ENCODE measurements at places on chromosomes 6 and 20.

- no peak for DNase-seq
These were observed 1.9 kb upstream of the ATP9A start for GRCh38 chr20:51769976-51770615.

DNA sequence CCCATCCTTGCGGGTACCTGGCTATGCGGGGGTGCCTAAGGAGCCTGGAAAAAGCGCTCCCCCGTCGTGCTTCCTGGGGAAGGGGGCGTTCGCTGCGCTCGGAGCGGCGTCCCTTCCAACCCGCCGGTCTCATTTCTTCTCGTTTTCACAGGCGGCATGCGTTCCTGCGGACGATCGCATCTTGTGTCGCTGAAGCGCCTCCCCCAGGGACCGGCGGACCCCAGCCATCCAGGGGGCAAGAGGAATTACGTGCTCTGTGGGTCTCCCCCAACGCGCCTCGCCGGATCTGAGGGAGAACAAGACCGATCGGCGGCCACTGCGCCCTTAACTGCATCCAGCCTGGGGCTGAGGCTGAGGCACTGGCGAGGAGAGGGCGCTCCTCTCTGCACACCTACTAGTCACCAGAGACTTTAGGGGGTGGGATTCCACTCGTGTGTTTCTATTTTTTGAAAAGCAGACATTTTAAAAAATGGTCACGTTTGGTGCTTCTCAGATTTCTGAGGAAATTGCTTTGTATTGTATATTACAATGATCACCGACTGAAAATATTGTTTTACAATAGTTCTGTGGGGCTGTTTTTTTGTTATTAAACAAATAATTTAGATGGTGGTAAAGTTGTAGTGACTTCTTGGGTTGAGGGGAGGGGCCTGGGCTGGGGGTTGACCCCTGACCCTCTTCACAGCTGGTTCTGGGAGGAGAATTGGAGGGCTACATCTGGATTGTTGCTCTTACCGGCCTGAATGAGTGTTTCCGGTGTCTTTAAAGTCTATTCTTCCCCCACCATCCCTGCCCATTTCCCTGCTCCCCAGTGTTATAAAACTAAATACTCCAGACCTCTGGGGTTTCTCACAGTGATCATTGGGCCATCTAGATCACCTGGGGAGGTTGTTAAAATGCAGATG, 1.1 kb downstream of the ID1 start:
- DNase-seq = no peak

DNA sequence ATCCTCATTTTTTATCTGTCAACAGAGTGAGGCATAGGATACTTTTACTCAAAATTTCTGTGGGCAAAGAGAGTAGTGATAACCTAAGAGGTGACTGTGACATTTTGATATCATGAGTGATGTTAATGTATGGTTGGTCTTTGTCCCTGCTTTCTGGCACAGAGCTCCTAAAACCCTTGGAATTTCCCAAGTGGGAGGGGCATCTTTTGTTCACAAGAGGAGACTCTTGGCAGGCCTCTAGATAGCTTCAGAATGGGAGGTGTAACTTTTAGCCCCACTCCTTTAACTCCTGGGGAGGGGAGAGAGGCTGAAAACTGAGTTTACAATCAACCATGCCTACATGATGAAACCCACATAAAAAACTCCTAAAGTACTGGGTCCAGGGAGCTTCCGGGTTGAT, 527.8 kb downstream of the RFPL4B start:
- DNase-seq = no peak

DNA sequence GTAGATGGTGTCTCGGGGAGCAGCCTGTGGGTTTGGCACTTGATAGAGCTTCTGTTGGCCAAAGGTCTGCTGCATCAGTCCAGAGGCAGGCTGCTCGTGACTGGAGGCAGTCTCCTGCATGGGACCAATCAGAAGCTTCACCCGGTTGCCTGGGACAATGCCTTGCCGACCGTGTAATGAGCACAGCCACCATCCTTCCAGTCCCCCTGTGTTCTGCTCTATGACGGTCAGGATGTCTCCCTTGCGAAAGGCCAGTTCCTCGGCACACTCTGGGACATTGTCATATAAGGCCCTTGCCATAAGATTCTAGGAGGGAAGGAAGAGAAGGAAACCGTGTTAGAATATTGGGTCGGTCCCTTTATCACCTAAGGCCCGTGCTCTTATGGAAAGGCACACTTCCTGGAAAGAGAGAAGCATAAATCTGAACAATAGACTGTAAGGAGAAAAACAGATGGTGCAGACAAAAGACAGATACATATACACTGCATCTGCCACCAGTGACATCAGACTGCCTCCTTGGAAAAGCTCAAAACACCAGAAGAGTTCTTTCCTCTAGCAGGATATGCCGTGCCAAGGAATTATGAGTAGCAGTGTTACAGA, 18.9 kb downstream of the NEDD9 start:
- no peak for DNase-seq

DNA sequence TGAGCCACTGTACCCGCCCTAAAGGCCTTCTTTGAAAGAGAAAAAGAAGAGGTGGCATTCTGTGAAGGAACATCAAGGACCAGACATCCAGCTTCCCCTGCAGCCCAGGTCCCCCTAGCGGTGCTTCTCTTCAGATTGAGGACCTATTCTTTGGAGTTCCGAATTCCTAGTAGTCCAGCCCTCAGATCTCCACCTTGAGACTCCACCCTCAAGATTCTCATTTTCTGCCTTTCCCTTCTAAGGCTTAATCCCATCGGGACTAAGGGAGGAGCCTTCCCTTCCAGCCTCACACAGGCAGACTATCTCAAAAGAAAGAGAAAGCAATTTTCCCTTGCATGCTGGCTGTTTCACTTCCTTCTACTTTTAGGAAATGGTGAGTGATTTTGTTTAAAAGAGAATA, 32.5 kb downstream of the MUC22 start:
- peak; percentile 69 for DNase-seq
